Dermis microvascular lymphatic vessel endothelial cell (primary cell): ENCODE measurements at places on chromosomes 3 and 15. TPM values are rescaled to one million over a fixed set of nuclear protein-coding genes. Genes with fewer than 3 reads are reported as not detected.

The ALPK3 gene
- 19.5 and 52.6 TPM in 2 replicates for total RNA-seq

The STRIT1 gene
- not detected in 2 replicates for total RNA-seq

The GPR62 gene
- under 0.01 TPM in 1 of 2 replicates, not detected in the other for total RNA-seq

The CCR3 gene
- not detected in 2 replicates for total RNA-seq

The BOC gene
- total RNA-seq: 0.13 TPM in 1 of 2 replicates, not detected in the other

The SMAD6 gene
- 7.1 and 7.5 TPM in 2 replicates for total RNA-seq

The C3orf85 gene
- total RNA-seq: not detected in 2 replicates

The MESP2 gene
- not detected in 2 replicates for total RNA-seq

The KLF15 gene
- 1.7 and 5.8 TPM in 2 replicates for total RNA-seq

The KBTBD13 gene
- not detected in 2 replicates for total RNA-seq

The SLC2A2 gene
- total RNA-seq: not detected in 2 replicates

The TEX55 gene
- total RNA-seq: not detected in 2 replicates

The CHRNA5 gene
- 2.0 and 2.1 TPM in 2 replicates for total RNA-seq

The TTC21A gene
- 0.90 and 3.2 TPM in 2 replicates for total RNA-seq

The DNAH12 gene
- total RNA-seq: under 0.01 TPM in 2 replicates

The LCTL gene
- total RNA-seq: not detected in 2 replicates

The CHRM5 gene
- under 0.01 and 0.13 TPM in 2 replicates for total RNA-seq

The PIGBOS1 gene
- total RNA-seq: 4.8 and 5.3 TPM in 2 replicates

The NAALADL2 gene
- under 0.01 and 0.13 TPM in 2 replicates for total RNA-seq

The DLEC1 gene
- under 0.01 TPM in 2 replicates for total RNA-seq

The SLC51B gene
- not detected in 2 replicates for total RNA-seq

The VEPH1 gene
- 5.3 and 9.5 TPM in 2 replicates for total RNA-seq

The SPINT1 gene
- 0.90 and 1.1 TPM in 2 replicates for total RNA-seq

The CDCP1 gene
- total RNA-seq: 0.13 and 0.39 TPM in 2 replicates

The TMC3 gene
- not detected in 2 replicates for total RNA-seq

The ANKRD63 gene
- not detected in 2 replicates for total RNA-seq

The RFTN1 gene
- total RNA-seq: 19.3 and 29.0 TPM in 2 replicates

The SLC9C1 gene
- total RNA-seq: under 0.01 and 0.13 TPM in 2 replicates

The HDC gene
- total RNA-seq: not detected in 2 replicates

The GLDN gene
- total RNA-seq: not detected in 2 replicates

The A4GNT gene
- total RNA-seq: not detected in 2 replicates

The CHD2 gene
- 40.2 and 47.4 TPM in 2 replicates for total RNA-seq

The GUCA1C gene
- not detected in 2 replicates for total RNA-seq

The ANKRD28 gene
- 59.5 and 90.1 TPM in 2 replicates for total RNA-seq

The XYLB gene
- 1.4 and 1.7 TPM in 2 replicates for total RNA-seq

The CFAP91 gene
- 0.13 TPM in 1 of 2 replicates, not detected in the other for total RNA-seq

The THRB gene
- total RNA-seq: under 0.01 and 0.13 TPM in 2 replicates

The DNASE1L3 gene
- 3.0 and 6.4 TPM in 2 replicates for total RNA-seq

The GOLGA8T gene
- under 0.01 and 0.13 TPM in 2 replicates for total RNA-seq

The HIGD2B gene
- total RNA-seq: not detected in 2 replicates

The EXD1 gene
- total RNA-seq: under 0.01 TPM in 1 of 2 replicates, not detected in the other

The IQCF5 gene
- not detected in 2 replicates for total RNA-seq
